Stimulated activated CD4-positive, alpha-beta T cell treated with anti-CD3 and anti-CD28 coated beads, Interleukin-4, amount 100 ng/mL, for 1 hour (primary cell): ENCODE measurements at places on chromosomes 3 and 15.

DNA sequence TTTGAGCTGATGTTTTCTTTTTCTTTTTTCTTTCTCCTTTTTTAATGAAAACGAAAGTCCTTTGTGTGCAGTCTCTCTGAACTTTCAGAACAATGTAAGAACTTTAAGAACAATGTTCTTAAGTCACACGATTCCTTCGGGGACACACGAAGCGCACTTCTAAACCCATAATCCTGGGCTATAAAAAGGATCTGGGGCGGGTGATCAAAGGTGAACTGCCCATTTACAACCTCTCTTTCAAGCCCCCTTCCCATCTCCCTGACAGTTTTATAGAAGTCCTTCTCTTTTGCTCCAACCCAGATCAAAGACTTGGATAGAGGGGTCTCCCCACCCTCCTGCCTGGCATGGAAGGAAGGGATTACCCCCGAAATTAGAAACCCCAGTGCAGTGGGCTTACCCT, 126.8 kb downstream of the BDH1 start:
- DNase-seq = no peak

GRCh38 chr3:54033761-54034160, 88.6 kb upstream of the CACNA2D3 start:
- no peak for DNase-seq

- DNase-seq = no peak
These were observed 294.2 kb upstream of the MEIS2 start for GRCh38 chr15:37394402-37395099.

DNA sequence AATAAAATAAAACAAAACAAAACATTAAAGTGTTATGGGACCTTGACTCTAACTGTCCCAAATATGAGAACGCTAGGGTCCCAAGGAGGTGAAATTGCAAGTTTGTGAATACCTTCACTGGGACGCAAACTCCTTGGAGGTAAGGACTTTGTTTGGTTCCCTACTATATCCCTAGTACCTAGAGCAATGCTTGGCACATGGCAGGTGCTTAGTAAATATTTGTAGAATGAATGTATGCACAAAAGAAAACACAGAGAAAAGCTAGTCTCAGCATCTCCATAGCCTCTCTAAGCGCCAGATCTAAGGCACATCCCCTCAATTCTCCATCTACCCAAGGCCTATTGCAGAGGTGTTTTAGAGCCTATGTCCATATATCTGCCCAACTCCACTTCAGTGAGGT, 30.5 kb downstream of the GPR176 start:
- DNase-seq = no peak

DNA sequence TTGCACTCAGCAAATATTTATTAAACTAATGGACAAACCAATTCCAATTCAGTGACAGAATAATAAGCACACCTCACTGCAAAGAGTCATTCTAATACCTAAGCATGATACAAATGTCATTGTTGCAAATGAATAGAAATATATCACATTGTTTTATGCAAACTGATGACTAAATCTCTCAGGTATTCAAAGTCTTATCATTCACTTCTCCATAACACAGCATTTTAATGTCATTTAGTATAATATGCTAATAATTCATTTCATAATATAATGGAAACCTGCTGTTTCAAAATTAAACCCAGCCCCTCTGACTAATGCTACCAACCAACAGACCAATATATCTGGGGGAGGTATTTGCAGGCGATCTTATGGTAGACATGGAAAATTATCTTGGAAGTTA, 71.8 kb downstream of the FGF7 start:
- DNase-seq = no peak

- DNase-seq = no peak
These were observed 1.5 kb downstream of the EAF2 start for GRCh38 chr3:121836481-121836880.
